ENCODE measurements at places on chromosomes 1 and 21. TPM values are rescaled to one million over a fixed set of nuclear protein-coding genes. Genes with fewer than 3 reads are reported as not detected.
A peak's percentile ranks its signal among the peaks of the same experiment; 100 is the strongest.

DNA sequence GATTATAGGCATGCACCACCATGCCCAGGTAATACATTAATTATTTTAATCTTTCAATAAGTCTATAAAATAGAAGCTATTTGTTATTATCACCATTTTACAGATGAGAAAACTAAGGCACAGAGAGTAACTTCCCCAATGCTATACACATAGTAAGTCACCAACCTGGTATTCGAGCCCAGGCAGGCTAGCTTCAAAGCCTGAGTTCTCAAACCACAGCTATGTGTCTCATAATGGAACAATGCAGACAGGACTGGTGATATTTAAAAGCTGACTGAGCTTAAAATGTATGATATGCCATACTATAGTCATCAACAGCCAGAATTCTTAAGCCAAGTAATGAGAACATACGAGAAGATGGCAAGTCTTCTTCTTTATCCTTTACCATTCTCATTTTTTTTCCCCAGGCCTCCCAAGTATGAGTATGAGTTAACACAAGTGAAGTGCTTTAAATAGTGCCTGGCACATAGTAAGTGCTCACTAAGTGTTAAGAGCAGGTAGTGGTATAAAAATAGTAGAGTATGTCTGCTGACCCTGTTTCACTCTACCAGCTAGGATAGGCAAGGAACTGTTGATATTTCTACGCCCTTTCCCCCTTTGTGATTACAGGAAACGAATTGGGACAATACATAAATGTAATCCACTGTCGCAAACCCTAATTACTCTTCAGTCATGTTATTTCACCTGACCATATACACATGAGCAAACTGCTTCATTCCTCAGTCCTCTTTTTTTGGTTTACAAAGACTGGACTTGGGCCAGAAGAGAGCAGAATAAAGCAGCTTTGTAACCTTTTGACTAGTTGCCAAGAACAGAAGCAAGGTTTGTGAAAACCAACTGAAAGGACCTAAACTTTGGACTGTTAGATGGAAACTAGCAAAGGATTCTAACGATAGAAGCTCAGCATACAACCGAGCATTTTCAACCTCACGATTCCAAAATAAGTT is 9.5 kb downstream of the EYA3 start:
- no peak for DNase-seq

- DNase-seq, result no peak
Observed at GRCh38 chr1:114901814-114902213, 47.2 kb downstream of the SYCP1 start.

GRCh38 chr1:70509996-70510876 is 99.2 kb downstream of the CTH start:
- DNase-seq, result no peak

DNA sequence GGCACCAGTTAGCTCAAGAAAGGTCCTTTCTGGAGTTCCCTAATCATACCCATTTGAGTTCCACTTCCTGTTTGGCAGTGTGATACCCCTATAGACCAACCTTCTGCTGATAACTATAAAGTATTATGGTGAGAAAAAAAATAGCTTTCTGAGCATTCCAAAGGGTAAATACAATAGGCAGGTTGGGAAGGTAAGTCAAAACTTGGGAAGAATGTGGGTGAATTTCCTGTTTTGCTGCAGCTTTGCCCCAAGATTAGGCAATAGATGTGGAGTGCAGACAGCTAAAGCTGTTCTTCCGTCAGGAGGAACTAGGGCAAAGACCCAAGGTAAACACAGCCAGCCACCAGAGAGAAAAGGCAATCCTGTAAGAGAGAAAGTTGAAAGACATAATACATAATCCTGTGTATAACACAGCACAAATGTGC is 49.9 kb upstream of the GUCA2A start:
- no peak for DNase-seq

DNA sequence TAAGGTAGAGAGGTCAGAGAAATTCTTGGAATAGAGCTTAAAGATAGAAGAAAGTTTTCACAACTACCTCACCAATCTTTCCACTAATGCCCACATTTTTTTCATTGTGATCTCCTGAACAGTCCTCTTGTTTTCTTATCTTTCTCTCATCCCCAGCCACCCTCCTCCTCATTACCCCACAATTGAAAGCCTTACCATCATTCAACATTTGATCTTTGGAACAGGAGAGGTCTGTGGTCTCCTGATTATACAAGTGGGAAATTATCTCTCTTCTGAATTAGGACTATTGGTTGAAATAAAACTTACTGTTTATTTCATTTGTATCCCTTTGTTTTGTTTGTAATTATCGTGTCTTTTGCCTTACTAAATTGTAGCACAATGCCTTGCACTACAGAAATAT is 29.6 kb downstream of the DNAH14 start:
- DNase-seq, result no peak

DNA sequence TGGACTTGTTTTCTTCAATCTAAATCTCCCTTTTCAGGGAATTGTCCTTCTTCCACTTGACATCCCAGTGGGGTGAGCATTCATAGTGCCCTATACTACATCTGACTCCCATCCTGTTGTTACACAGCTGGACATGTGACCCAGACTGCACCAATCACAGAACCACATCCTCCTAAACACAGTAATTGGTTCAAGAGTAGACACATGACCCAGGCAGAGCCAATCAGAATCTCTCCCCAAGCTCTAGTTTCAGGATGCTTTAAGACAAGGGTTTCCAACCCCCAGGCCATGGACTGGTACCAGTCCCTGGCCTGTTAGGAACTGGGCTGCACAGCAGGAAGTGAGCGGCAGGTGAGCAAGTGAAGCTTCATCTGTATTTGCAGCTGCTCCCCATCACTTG is 5.6 kb upstream of the DDOST start:
- DNase-seq, result no peak

DNA sequence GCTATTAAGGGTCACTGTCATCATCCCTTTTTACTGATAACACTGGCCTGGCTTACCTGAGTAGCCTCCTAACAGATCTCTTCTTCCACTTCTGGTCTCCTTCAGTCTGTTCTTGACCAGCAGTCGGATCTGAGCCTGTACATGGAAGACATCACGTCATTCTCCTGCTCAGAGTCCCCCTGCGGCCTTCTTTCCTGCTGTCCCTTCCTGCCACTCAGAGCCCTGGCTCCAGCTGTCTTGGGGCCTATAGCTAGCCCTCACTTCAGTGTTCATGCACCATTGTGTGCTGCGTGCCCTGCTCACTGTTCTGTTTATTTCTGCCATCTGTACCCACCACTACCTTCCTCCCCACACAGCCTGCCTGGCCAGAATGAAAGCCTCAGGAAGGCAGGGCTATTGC is 8.4 kb downstream of the ADARB1 start:
- no peak for DNase-seq

GRCh38 chr1:18505666-18506065 is 24.9 kb downstream of the KLHDC7A start:
- no peak for DNase-seq

DNA sequence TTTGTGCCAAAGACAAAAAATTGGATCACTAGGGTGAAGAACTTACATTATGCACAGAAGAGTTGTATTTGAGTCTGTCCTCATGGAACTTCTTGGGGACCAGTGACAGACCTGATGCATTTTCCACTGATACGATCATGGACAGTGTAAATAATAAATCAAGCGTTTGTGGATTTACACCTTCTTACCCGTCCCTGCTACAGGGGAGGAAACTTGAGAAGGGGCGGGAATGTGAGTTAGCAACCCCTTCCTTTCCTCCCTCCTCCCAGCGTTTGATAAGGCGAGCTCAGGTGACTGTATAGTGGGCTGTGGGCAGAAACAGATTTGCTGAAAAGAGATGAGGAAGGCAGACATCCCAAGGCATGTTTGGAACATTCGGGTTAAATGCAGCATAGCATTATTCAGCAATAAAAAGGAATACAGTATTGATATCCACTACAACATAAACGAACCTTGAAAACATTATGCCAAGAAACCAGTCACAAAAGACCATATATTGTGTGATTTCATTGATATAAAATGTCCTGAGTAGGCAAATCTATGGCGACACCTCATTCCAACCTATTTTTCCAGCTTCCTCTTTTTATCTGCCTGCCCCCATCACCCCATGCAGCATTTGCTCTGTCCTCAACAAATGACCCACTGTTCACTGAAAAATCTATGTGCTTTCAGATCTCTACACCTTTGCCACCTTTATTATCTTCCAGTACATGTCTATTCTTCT is 128.7 kb downstream of the ZZZ3 start:
- DNase-seq, result no peak

DNA sequence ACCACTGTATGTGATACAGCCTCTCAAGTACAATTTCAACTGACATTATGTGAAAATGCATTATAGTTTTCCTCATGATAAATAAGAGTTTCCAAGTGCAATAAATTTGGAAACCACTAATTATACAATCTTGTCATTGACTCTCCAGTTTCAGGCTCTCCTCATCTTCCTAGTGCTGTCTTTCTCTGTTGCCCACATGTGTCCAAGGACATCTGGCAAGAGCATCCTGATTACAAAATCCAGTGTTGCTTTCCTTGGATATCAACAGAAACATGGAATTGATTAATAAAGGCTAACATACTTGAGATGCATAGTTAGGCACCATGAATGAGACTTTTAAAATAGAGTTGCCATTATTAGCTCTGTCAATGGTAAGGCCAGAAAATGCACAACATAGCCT is 15.6 kb upstream of the MAP10 start:
- no peak for DNase-seq

DNA sequence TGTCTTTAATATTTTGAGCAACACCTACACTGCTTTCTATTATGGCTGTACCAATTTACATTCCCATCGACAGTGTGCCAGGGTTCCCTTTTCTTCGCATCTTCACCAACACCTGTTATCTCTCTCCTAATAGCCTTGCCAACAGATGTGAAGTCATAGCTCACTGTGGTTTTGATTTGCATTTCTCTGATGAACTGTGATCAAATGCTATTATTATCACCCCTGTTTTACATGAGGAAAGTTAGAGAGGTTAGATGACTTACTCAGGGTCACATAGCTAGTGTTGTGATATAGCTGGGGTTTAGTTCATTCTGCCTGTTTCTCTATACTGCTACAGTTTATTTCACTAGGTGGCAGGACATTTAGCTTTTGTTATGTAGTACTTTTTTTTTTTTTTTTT is 204.1 kb downstream of the FMN2 start:
- DNase-seq, result no peak

DNA sequence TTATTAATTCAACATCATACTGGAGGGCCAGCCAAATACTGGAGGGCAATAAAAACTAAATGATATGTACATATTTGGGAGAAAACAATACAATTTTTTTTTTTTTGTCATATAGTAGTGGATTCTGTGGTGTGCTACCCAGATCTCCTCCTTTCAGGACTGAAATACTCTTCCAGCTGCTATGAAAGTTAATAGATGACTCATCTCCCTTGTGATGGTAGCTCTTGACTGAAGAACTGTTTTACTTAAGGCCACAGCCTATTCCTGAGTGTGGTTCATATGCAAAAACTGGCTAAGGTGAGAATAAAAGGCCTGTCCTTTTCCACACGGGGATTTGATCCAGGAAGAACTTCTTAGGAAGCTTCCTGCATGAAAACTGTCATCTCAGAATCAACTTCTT is 307.9 kb downstream of the HLX start:
- DNase-seq, result no peak

DNA sequence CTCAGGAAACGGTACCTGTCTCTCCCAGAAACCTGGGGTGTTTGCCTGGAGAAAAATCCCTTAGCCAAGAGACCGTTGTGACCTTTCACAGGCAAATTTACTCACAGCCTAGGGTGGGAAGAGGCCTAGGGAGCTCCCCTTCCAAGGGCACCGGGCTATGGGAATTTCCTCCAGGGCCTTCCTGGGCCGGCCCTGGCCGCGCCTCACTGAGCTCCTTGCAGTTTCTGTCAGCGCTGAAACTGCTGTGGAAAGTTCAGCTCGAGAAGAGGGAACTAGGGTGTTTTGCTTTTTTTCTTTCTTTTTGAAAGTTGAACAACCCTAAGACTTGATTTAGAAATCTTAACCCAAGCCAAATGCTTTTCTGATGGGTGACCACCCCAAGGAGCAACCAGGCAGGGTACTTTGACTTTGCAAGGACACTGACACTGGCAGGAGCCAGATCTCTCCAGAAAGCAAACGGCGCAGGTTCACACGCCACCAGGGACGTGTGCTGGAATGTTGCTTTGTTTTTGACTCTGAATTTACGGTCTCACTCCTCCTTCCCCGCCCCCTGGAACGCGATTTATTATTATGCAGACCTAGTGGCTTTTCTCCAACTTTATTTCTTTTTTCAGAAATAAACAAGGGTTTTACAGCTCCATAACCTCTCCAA is 229.6 kb upstream of the JUN start:
- DNase-seq, result peak; percentile 30

DNA sequence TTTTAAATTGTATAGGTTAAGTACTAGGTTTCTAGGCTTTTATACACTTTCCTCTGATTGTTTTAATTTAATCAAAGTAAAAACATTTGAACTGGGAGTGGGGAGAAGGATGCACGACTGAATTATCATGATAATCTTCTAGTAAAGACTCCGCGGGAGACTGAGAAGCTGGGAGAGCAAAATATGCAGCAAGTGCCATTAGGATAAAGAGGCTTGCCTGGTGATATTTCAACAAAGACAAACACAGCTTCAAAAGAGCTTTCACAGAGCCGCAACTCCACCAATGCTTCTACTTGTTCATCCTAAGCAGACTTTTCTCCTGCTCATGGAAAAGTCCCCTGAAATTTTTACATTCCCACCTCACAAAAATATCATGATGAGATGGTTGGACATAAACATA is 239.0 kb upstream of the PTBP2 start:
- no peak for DNase-seq

SYT14 gene
- total RNA-seq, result 1.7 TPM

BEST4 gene
- 1.4 TPM for total RNA-seq

HFM1 gene
- total RNA-seq, result 7.4 TPM

HCN3 gene
- 12.9 TPM for total RNA-seq

RPRD2 gene
- total RNA-seq, result 38.5 TPM

REN gene
- total RNA-seq, result 0.29 TPM
